ENCODE measurements at places on chromosomes 4 and X. TPM values are rescaled to one million over a fixed set of nuclear protein-coding genes. Genes with fewer than 3 reads are reported as not detected.

GRCh38 chrX:39736216-39737211 is 361.2 kb downstream of the BCOR start:
- peak; percentile 72 for DNase-seq

GRCh38 chr4:102469806-102470205 is 31.4 kb upstream of the NFKB1 start:
- DNase-seq, result no peak

- DNase-seq, result no peak
These were observed 59.3 kb upstream of the RPL34 start for GRCh38 chr4:108561116-108561515.

DNA sequence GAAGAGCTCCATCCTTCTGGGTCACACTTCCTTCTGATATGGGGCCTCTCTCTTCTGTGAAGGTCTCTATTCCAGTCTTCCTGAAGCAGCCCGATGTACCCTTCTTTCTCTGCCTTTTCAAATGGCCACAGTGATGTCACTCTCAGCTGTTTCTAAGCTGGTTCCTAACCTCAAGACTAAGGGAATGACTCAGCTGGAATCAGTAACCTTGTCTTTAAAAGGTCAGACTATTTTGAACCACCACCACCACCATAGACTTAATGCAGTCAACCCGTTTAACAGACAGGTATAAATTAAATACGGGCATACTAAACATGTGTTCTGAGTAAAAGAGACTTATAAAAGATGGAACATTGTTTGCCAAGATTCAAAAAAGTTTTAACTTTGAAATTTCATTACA is 121.0 kb downstream of the PPA2 start:
- DNase-seq, result peak; percentile 91

GRCh38 chrX:9797384-9798360 is 11.4 kb downstream of the SHROOM2 start:
- no peak for DNase-seq

- peak; percentile 21 for DNase-seq
These were observed 586 bp downstream of the HERC5 start for GRCh38 chr4:88457307-88458103.

DNA sequence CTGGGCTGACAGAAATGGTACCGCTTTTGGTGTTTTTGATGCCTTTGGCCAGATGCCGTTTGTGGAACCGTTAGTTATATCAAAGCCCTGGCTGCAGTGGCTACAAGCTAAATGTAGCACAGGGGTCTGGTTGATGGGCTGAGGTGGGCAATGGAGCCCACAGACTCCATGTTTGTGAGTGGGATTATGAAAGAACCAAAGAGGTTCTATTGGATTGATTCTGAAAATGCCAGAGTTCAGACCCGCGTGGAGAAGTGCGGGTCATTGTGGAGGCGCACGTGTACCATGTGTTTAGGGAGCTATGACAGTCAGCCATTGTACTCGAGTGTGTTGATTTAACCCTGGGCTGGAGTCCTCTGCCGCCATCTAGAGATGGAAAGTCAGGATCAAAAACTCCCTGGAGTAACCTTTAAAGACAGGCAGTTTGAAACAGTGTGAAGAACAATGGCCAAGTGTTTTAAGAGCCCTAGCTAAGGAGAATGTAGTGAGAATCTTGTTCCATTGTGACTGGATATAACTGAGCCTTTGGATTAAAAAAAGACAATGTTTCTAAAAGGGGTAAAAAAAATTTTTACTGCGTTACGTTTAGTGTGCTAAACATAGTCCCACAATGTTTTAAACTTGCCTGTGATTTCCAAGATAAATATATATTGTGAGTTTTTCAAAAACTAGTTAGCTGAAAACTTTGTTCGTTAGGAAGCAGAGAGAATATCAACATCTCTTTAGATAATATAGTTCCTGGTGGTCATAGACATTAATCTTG is 12.7 kb downstream of the ART3 start:
- peak; percentile 81 for DNase-seq

DNA sequence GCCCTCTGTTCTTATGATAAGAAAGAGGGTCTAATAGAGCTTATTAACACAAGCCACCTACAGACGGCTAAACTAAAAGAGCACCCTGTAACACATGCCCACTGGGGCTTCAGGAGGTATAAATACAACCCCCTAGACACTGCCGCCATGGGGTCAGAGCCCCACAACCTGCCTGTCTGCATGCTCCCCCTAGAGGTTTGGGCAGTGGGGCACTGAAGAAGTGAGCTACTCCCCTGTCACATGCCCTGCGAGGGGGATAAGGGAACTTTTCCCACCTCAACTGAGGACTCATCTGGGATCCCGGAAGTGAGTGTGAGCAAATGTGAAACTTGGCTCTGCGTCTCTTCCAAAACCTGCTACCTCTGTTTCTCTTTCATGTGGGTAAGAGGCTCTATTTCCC is 334.5 kb downstream of the ADAM29 start:
- no peak for DNase-seq

- no peak for DNase-seq
These were observed 264.9 kb downstream of the RAPGEF2 start for GRCh38 chr4:159367781-159368080.

GRCh38 chr4:1208970-1209704 is 36.8 kb upstream of the SPON2 start:
- DNase-seq, result no peak

DNA sequence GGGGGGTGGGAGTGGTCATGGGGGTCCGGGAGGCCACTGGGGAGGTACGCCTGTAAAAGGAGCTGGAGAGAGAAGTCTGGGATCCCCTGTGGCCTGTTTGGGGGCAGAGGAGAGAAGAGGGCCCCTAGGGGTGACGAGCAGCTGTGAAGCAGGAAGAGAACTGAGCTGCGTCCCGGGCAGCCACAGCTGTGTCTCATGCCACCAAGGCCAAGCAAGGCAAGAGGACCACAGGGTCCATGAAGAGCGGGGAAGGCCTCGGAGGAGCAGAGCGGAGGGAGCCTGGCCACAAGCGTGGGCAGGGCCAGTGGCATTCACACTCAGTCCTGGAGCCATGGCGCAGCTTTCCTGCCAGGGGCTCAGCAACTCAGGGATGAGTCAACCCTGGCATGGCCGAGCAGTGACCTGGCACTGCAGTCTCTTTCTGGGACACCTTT is 13.6 kb upstream of the NAT8L start:
- DNase-seq, result peak; percentile 22

- DNase-seq, result no peak
These were observed 10.7 kb downstream of the RBPJ start for GRCh38 chr4:26331380-26331950.

- no peak for DNase-seq
These were observed 34.7 kb upstream of the PRKX start for GRCh38 chrX:3748052-3748559.

DNA sequence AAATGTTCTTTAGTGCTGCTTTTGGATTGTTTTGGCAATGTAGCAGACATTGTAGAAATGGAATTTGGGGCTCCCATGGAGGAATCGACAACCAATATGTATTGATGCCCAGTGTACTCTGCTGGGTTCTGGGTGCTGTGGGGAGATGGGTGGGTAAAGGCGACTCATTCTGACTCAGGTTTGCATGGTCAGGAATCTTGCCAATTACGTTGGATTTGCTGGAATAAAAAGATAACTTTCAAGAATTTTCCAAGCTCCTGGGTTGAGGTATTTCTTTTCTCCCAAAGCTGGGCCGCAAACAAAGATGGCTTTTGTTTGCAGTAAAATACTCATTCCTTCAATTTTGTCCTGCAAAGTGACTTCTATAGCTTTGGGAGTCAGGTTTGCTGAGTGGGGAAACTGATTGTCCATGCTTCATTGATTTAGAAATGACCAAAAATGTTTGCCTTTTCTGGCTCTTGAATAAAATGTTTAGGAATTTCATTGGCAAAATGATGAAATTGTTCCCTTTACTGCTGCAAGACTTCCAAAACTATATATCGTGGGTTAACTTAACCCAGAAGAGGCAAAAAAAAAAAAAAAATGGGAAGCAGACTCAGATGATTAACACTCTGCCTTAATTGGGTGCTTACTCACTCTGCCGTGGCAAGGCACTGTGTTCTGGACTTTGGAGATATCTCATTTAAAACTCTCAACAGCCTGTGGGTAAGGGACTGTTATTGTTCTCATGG is 57.0 kb downstream of the RTL9 start:
- no peak for DNase-seq

- DNase-seq, result no peak
These were observed 640 bp downstream of the PHF8 start for GRCh38 chrX:54043541-54044125.

- no peak for DNase-seq
These were observed 230.9 kb downstream of the C4orf33 start for GRCh38 chr4:129326571-129327460.

GRCh38 chrX:53114864-53115549 is 21.1 kb downstream of the KANTR start:
- no peak for DNase-seq

GRCh38 chr4:125105561-125105960 is 209.2 kb upstream of the FAT4 start:
- no peak for DNase-seq

- no peak for DNase-seq
These were observed 619.2 kb upstream of the GNPDA2 start for GRCh38 chr4:45345558-45345957.

GRCh38 chrX:17882680-17883079 is 21.6 kb upstream of the RAI2 start:
- no peak for DNase-seq

GRCh38 chrX:44873415-44874276 is 658 bp downstream of the KDM6A start:
- peak; percentile 51 for DNase-seq

- no peak for DNase-seq
These were observed 677 bp upstream of the CENPC start for GRCh38 chr4:67546004-67546356.

RAB39B gene
- not detected for total RNA-seq

GUCY1B1 gene
- total RNA-seq, result 8.3 TPM

MAGEA2B gene
- not detected for total RNA-seq

TMLHE gene
- 17.4 TPM for total RNA-seq

AFM gene
- not detected for total RNA-seq

IBSP gene
- not detected for total RNA-seq

ADGRG2 gene
- not detected for total RNA-seq

SSX4B gene
- total RNA-seq, result 0.78 TPM

AREG gene
- total RNA-seq, result not detected

FHIP1A gene
- 1.2 TPM for total RNA-seq
